ENCODE measurements at places on chromosomes 7 and 10.

GRCh38 chr7:115328018-115328417 is 406.1 kb downstream of the MDFIC start:
- DNase-seq = no peak

GRCh38 chr10:31745612-31746376 is 182.8 kb downstream of the ARHGAP12 start:
- DNase-seq = no peak

- DNase-seq = no peak
Measured at GRCh38 chr7:135644154-135644553, 18.2 kb upstream of the STMP1 start.

DNA sequence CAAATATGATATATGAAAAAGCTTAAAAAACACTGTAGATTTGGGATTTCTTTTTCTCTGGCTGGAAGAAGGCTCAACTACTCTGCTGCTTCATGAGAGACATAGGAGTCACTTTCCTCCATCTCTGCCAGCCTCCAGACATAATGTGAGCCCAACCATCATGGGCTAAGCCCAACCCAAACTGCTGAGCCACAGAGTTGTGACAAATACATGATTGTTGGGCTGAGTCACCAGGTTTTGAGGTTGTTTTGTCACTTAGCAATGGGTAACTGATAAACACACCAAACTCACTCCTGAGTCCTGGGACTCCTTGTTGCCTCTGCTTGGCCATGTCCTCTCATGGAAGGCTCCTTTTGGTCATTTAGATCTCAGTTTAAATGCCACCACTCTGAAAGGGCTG is 381.8 kb upstream of the FZD8 start:
- DNase-seq = no peak

DNA sequence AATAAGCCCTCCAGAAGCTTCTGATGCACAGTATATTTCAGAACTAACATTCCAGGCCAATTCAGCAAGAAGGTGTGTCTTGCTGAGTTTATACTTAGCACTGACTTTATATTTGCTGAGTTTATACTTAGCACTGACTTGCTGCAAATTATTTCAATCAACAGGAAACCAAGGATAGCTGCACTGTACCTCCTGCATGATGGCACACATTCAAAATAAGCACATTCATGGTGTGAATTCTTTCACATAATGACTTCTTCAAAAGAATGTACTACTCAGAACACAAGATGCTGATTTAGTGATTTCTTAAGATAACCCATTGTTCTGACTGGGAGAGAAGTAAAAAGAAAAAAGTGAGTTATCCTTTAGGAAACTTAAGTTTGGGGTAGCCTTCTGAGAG is 52.0 kb downstream of the JAZF1 start:
- no peak for DNase-seq

DNA sequence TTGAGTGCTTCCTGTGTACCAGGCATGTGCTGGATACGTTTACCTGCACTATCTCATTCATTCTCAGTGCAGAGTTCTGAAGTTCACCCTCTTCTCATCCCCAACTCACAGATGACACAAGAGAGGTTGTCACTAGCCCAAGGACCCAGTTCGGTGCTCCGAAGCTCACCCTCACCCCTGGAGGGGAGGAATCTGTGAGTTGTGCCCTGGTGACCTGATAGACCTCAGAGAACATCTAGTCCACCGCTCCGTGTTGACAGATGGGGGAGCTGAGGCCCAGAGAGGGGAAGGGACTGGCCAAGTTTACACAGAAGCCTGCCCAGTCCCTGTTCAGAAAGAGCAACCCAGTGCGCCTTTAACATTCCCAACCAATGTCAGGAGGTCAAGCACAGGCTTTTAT is 44.8 kb upstream of the EMX2 start:
- no peak for DNase-seq

DNA sequence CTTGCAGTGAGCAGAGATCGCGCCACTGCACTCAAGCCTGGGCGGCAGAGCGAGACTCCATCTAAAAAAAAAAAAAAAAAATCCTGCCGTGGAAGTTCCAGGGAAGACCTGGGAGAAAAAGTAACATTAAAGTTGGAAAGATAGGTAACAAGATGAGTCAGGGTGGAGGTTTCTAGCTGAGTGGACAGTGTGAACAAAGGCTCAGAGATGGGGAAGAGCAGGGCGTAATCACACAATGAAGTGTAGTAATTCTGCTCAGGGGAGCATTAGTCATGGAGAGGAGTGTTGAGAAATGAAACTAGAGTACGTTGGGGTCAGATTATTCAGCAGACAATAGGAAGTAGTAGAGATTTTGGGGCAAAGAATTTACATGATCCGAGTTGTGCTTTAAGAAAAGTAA is 21.6 kb upstream of the WASL start:
- no peak for DNase-seq

GRCh38 chr7:105638334-105638733 is 57.0 kb upstream of the EFCAB10 start:
- DNase-seq = no peak

DNA sequence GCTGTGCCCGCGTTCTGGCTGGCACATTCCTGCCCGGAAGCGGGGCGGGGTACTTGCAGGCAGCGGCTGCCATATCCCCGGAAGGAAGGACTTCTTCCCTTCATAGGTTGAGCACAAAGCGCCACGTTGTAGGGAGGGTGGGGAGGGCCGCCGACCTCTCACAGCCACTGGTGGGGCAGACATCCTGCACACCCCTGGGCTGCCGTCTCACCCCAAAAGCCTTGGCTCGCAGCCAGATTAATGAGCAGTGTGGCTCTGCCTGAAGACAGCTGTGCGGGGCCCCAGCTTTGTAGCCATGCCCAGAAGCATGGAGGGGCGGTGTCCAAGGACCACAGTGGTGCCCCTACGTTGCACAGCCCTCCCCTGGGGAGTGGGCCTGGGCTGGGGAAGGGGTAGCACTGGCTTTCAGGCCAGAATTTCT is 54.3 kb upstream of the DPYSL4 start:
- DNase-seq = no peak

DNA sequence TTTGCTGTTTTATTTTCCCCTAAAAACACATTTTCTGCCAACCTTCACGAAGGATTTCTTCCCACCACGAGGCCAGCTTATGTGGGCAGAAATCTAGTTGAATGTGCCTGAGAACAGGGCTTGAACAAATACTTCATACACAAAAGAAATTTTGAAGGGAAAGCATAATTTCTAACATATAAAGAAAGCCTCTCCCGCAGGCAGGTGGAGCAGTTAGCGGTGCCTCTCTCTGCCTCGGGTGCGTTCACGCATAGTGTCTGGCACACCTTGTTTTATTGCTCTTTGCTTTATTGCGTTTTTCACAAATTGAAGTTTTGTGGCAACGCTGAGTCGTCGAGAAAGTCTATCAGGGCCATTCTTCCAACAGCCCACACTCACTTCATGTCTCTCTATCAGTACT is 7.0 kb upstream of the CSGALNACT2 start:
- DNase-seq = no peak

DNA sequence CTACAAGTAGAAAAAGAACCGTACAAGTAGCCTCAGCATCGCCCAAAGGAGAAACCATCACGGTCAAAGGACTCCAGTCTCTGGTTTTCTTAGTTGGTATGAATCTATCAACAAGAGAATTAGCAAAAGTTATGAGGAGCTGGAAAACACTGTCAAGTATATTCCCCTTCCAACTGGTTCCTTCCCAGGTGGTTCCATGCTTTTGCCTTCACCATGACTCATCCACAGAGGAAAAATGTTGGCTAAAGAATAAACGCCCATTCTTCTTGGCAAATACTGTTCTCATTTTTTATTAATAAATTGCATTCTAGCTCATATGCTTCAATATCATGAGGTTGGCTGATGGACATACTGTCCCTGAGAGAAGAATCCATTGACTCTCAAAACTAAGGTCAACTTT is 6.4 kb downstream of the ELMO1 start:
- DNase-seq = no peak

- no peak for DNase-seq
Measured at GRCh38 chr10:76408646-76409045, 977.2 kb downstream of the LRMDA start.

DNA sequence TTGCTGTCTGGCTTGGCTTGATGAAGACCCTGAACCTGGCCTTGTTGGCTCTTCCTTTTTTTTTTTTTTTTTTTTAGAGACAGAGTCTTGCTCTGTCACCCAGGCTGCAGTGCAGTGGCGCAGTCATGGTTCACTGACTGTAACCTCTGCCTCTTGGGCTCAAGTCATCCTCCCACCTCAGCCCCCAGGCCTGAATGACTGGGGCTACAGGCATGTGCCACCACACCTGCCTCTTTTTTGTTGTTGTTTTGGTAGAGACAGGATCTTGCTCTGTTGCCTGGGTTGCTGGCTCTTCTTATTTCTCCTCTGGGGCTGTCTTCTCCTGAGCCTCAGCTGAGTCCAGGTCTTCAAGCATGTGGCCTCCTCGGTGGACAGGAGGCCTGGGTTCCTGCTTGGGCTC is 44.7 kb downstream of the PRF1 start:
- no peak for DNase-seq

DNA sequence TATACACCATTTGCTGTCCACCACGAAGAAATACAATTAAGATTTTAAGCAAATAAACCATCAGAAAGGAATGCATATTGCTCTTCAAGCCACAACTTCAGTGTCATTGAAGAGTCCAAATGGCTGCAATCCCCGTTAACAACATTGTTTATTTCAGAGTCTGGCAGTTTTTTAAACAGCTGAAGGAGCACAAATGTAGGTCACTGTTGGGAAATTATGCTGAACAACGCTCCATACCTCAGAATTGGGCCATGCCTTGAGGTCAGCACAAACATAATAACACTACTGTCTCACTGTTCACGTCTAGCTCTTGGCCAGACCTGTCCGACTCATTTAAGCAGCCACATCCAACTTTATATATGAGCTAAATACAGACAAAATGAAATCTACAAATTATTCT is 453.9 kb upstream of the GHITM start:
- no peak for DNase-seq

DNA sequence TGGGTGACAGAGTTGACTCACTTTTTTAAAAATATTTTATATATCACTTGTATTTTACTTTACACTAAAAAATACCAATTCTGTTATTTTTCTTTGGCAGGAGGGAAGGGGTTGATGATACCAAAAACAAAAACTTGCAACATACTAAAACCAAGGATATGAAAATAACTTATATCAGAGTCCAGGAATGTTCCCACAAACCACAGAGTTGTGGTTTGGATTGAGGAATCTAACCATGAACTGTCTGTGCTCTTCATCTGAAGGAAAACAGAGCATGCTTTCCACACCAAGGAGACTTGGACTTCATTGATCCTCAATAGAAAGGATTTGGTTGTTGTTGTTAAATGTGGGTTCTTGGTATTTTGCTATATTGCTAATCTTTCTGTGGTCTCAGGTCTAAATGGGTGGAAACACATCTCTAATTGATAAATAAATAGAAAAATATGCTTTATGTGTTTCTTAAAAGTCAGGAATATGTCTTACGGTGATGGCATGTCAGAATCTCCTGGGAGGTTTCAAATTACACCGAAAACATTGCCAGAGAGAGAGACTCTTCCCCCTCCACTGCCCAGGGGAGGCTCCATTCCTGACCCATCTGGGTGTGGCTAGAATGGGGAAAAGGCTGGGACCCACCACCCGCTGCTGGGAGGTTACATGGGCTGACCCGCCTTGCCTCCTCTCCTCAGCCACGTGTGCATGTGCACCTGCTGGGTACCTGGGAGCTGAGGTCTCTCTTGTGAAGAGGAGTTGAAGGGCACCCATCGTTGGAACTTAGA is 46.9 kb upstream of the STK17A start:
- no peak for DNase-seq

DNA sequence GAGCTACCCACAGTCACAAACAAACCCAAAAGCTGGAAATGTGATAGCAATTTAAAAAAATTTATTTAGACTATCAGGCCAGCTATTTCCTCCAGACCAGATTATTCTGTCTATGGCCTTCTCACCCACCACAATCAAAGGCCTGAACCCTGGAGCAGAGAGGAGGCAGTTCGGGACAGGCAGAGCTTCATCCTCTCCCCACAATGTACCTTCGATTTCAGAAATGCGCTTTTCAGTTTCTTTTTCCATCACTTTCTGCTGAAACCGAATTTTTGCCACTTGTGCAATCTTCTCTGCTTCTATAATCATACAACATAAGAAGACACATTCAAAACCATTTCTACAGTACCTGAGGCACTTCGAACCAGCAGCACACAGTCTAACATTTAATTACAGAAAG is 29.9 kb downstream of the ERLIN1 start:
- DNase-seq = no peak

DNA sequence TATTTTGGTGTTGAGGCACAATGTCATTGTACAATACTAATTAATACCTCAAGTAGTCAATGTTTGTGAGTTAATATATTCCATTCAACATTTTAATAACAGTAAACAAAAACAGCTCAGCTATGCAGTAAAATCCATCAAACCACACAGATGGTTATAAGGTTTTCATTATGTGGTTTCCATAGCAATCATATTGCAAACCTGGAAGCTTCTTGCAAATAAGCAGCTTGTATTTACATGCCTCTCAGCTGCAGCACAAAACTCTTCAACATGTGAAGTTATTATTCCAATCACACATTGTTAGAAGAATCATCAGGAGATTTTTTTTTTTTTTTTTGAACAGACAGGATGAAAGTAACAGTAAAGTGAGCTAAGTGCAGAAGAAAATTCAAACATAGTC is 170.2 kb downstream of the SKAP2 start:
- no peak for DNase-seq

GRCh38 chr10:129483430-129484010 is 16.5 kb downstream of the MGMT start:
- DNase-seq = no peak

DNA sequence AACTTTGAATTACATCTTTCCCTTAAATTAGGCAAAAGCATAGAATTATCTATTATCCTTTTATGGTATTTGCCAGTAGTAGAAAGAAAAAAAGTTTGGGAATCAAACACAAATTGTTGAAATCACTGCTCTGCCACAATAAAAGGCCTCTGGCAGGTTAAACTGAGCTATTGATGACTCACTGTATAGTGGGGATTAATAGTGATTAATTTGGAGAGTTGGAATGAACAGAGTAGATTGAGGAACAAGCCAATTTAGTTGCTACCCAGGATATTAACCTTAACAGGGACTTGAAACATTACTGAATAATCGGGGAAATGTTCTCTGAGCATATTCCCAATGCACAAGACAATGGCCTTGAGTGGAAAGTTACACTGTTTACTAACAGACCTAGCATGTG is 33.1 kb downstream of the MASTL start:
- DNase-seq = no peak

- DNase-seq = no peak
Measured at GRCh38 chr10:109934958-109935793, 11.9 kb upstream of the XPNPEP1 start.

GRCh38 chr10:12535656-12536055 is 186.3 kb downstream of the CAMK1D start:
- no peak for DNase-seq

- DNase-seq = no peak
Measured at GRCh38 chr7:104469166-104469820, 140.9 kb downstream of the LHFPL3 start.

All from stimulated activated CD8-positive, alpha-beta memory T cell treated with anti-CD3 and anti-CD28 coated beads, Interleukin-4, amount 100 ng/mL, for 1 hour (primary cell).